ENCODE measurements at places on chromosomes 5 and 9.
A peak's percentile ranks its signal among the peaks of the same experiment; 100 is the strongest.

GRCh38 chr5:163789870-163790269 lies 284.5 kb downstream of the MAT2B start:
- peak; percentile 7 for DNase-seq

- no peak for DNase-seq
These were observed 443 bp downstream of the GABRB2 start for GRCh38 chr5:161546095-161546469.

GRCh38 chr5:154368041-154368800 lies 77.6 kb upstream of the SAP30L start:
- peak; percentile 95 for DNase-seq

GRCh38 chr5:10645671-10646070 lies 81.8 kb downstream of the ANKRD33B start:
- no peak for DNase-seq

DNA sequence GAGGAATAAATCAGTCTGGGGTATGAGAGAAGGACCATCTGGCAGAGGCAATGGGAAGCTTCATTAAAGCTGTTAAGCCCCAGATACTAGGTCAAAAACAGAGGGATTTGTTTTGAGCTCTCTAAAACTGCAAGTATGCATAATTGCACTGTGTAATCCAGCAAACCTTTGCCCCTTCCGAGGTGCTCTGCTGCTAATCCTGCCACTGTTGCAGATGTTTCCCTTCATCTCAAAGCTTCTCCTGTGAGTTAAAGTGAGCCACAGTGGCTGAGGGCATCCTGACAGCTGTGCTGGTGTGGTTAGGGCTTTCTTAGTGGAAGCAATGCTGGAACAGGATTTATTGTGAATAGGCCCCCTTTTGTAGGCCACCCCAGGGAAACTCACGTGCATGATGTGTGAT lies 160.3 kb upstream of the TRPC7 start:
- no peak for DNase-seq

GRCh38 chr5:1246711-1247431 lies 21.7 kb downstream of the SLC6A18 start:
- peak; percentile 70 for DNase-seq

GRCh38 chr9:16628413-16628812 lies 242.1 kb downstream of the BNC2 start:
- peak; percentile 32 for DNase-seq

GRCh38 chr5:154482528-154483449 lies 4.8 kb upstream of the HAND1 start:
- DNase-seq = no peak

- peak; percentile 88 for DNase-seq
These were observed 73.0 kb upstream of the SLC25A51 start for GRCh38 chr9:37976714-37977477.

DNA sequence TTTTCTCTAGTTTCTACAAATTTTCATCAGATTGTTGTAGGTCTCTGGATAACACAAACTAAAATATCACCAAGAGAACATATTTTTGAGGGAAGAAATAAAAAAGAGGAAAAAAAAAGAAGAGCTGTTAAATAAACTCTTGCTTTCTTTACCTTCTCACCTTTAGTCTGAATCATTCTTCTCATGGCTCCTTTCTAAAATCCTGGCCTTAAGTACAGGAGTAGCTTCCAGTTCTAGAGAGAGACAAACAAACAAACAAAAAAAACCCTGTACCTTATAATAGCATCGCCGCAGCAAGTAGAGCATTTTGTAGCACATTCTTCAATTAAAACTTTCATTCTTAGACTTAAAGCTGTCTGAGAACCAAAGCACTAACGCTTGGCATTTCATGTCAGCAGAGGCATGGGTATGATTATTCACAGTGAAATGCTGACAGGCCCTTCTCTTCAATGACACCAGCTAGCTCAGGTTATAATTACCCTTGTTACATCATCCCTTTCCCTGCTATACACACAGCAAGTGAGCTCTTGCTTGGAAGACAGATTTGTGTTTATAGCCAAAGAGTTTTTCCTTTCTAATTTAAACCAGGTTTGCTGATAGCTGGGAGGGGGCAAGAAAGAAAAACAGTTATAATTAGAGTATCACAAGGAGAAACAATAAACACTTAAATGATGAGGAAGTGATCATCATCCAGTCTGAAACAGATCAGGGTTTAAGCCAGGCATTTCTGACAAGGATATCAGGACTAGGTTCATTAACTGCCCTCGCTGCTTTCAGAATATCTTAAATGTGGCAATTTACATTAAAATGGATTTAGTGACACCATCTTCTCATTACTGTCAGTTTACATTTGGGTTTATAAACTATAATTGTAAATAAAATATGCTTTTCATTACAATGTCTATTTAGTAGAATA lies 510.9 kb upstream of the ZNF608 start:
- DNase-seq = peak; percentile 52

GRCh38 chr5:40288800-40289485 lies 390.8 kb upstream of the PTGER4 start:
- no peak for DNase-seq

DNA sequence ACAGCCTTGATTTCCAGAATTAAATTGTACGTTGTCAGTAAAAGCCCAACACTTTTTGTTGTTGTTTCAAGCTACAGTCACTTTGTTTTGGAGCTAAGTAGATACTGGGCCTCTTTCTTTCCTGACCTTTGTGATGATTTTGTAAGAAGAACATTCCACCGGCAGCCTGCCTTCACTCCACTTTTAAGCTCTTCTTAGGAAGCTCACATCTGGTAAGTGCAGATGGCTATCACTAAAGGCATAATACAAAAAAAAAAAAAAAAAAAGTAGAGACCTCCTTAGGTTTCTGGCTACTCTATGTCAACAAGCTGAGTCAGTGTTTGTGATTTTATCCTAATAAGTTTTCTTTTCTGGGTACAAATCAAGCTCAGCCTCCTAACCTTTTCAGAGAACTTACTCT lies 1922.1 kb upstream of the WWC1 start:
- DNase-seq = no peak

DNA sequence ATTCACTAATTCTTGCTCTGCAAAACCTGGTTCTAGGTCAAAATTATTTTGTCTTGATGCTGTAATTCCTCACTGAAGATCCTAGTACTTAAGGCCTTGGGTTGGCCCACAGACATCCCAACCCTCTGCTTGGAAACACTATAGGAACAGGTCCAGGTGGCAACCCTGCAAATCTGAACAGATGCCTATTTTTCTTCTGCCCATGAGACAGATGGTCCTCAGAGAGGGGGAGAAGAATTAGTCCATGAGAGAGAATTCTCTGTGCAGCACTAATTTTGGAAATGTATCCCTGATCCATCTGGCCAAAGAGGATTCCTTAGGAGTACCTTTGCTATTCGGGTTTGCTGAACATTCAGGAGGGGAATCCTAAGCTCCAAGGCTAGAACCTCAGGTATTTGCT lies 156.3 kb downstream of the ELAVL2 start:
- no peak for DNase-seq

DNA sequence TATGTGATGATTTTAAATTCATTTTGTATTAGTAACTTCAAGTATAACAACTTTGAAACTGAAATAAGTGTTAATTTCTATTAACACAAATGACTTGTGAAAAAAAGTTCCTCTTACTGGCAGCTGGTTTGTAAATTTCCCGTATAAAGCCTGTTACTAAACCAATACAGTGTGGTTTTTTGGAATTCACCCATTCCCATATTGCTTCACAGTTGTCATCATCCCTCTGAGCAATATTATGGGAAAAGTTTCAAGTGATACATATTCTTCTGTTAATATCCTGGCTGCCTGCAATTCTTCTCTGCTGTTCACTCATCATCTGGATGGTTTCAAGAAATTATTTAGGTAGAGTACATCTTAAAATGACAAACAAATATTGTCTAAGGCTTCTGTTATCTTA lies 1185.1 kb upstream of the C9orf72 start:
- no peak for DNase-seq

DNA sequence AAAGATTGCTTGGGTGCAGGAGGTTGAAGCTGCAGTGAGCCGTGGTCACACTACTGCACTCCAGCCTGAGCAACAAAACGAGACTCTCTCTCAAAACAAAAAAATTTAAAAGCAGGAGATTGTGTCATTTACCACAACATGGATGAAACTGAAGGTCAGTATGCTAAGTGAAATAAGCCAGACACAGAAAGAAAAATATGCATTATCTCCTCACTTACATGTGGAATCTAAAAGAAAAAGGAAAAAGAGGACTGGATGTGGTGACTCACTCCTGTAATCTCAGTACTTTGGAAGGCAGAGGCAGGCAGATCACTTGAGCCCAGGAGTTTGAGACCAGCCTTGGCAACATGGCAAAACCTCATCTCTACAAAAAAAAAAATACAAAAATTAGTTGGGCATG lies 146.8 kb upstream of the DAPK1 start:
- peak; percentile 42 for DNase-seq

- no peak for DNase-seq
These were observed 39.2 kb upstream of the BARHL1 start for GRCh38 chr9:132543251-132543650.

DNA sequence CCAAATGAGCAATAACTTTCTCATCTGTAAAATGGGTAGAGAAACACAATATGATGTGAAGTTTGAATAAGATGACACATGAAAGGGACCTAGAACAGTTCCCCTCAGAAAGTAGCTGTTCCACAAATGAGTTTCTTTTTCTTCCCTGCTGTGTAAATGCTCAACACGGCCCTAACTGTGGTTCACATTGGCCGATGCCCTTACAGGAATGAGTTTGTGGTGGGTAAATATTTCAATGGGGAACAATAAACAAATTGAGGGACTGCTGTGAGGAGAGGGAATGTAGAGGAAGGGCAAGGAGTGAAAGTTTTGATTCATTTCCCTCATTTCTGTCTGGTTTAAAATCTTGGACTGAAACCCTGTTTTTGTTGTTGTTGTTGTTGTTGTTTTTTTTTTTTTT lies 12.8 kb downstream of the C6 start:
- DNase-seq = no peak

DNA sequence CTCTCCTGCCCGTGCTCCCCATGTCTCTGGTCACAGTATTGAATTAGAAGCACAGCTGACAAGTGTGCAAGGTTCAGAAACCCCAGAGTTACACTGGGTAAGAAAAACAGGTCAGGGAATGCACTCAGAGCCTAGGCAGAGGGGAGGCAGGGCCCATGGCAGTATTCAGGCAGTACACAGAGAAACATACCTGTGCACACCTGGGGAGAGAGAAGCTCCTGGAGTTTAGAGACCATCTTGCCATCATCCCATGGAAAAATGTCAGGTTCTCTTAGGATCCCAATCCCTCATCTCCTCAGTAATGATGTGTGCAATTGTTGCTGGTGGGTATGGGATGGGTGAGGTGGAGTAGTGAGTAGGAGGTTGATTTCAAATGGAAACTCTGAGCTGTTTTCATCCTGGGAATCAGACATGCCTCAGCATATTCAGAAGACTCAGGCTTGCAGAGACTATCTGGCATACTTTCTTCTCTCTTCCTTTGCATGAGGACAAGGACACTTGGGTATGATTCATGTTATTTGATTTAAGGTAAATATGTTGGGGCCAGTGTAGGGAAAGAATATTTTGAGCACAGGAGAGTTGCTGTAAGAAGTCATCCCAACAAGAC lies 228.5 kb downstream of the ESM1 start:
- peak; percentile 7 for DNase-seq

- DNase-seq = no peak
These were observed 150.2 kb upstream of the PHYKPL start for GRCh38 chr5:178382754-178383164.

GRCh38 chr9:134896834-134897583 lies 16.4 kb downstream of the FCN2 start:
- DNase-seq = no peak

DNA sequence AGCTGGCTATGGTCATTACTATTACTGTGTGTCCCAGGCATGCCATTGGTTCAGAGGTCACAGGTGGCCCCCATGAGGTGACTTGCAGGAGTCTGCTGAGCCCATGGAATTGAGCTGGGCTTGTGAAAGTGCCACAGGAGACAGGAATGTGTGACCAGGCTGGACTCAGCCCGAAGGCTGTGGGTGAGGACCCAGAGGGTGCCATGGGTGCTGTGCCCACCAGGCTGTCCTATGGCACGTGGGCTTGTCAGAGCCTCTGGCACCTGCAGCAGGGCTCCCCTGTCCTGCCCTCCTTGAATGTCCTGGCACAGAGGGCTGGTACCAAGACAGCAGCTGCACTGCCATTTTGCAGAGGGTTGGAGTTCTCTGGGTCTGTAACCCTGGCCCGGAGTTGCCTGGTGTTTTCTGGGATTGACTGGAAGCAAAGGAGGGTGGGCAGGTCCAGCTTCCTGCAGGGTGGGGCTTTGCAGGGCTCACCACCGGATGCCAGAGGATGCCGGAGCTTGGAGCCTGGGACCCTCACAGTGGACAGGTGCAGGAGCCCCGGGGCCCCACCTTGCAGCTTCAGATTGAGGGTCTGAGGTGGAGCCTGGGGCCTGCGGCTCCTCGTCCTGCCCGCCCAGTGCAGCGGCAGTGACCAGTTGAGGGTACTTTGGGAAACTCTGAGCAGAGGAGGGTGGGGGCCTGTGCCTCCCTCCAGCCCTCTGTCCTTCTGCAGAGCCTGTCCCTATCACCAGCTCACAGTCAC lies 14.2 kb downstream of the COL5A1 start:
- DNase-seq = no peak

- no peak for DNase-seq
These were observed 112.4 kb downstream of the INIP start for GRCh38 chr9:112605518-112605917.

GRCh38 chr5:9439531-9440292 lies 106.2 kb downstream of the SEMA5A start:
- no peak for DNase-seq

- DNase-seq = no peak
These were observed 43.0 kb downstream of the ARHGAP26 start for GRCh38 chr5:142813220-142813619.

DNA sequence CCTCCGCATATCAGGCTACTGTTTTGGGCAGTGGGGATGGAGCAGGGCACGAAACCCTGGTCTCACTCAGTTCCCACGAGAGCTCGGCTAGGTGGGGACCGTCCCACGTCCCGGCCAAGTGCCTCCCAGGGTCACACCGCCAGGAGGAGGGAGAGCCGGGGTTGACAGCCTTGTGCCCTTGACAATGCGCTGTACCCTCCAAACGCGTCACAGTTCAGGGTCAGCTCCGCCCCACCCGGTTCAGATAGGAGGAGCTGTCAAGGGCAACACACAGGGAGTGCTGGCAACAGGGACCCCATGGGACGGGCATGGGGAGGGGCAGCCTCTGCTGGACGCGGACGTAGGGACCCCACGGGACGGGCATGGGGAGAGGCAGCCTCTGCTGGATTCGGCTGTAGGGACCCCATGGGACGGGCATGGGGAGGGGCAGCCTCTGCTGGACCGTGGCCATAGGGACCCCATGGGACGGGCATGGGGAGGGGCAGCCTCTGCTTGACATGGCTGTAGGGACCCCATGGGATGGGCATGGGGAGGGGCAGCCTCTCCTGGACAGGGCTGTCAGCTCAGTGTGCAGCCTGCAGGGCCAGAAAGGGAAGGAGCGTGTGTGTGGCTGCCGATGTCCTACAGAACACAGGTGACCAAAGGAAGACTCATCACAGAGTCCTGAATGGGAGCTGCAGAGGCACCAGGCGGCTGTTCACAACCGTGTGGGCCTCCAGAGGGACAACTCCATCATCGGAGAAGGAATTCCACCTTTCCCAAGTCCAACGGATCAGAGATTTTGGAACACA lies 29.4 kb downstream of the PNPLA7 start:
- no peak for DNase-seq
